Stimulated activated CD8-positive, alpha-beta memory T cell treated with anti-CD3 and anti-CD28 coated beads, Interleukin-15, amount 100 ng/mL, for 48 hours (primary cell): ENCODE measurements at places on chromosomes 7 and 10.

- no peak for DNase-seq
Observed at GRCh38 chr10:49844775-49845595, 82.9 kb upstream of the OGDHL start.

- DNase-seq, result no peak
Observed at GRCh38 chr7:2974093-2974819, 69.4 kb downstream of the CARD11 start.

DNA sequence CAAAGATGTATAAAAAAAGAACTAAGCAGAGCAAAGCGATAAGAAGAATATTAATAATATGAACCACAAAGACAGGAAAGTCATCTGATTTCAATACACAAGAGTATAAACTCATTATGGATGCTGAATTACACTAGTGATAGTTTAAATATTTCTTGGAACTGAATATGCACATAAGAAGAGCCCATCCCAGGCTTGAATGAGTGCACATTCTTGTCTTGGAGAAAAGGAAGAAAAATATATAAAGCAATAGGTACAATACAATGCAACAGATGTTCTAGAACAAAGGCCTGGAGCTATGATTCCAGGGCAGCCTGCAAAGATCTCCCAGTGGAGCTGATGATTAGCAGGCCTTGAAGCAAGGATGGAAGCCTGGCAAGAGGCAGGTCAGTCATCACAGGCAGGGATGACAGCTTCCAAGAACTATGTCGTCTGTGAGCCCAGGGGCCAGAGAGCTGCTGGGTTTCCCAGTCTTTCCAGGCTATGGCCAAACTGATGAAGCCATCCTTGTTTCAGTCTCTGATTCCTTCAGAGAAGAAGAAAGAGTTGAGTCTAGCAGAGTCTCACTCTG, 277.6 kb downstream of the KCNMA1 start:
- no peak for DNase-seq

GRCh38 chr10:84135836-84136235, 3.5 kb upstream of the GHITM start:
- no peak for DNase-seq

- no peak for DNase-seq
Observed at GRCh38 chr10:104767745-104768144, 126.7 kb downstream of the SORCS3 start.

DNA sequence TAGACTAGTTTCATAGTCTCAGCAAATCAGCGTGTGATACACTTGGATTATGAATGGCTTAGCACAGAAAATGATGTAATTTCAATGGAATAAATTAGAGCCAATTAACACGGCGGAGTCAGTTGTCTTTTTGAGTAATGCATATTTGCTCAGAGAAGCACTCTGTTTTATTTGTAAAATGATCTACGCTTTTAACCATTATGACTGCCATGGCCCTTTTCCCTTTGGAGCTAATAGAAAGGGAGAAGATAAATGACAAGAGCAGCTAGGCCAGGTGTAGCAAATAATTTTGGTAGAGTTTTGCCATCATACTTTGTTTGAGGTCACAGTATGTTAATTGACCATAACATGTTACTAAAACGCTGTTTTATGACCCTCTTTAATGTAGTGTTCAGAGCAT, 86.8 kb downstream of the GPR158 start:
- no peak for DNase-seq

- DNase-seq, result no peak
Observed at GRCh38 chr7:98921608-98922372, 43.5 kb downstream of the TRRAP start.

- DNase-seq, result no peak
Observed at GRCh38 chr7:103577059-103577458, 131.1 kb upstream of the SLC26A5 start.

GRCh38 chr10:78405231-78405630, 371.6 kb downstream of the RPS24 start:
- no peak for DNase-seq

- no peak for DNase-seq
Observed at GRCh38 chr10:45058580-45058979, 57.9 kb downstream of the ZNF22 start.
